CD4-positive, alpha-beta T cell treated with Interleukin-17A for 4 hours (primary cell): ENCODE measurements at places on chromosomes 16 and 17.

- DNase-seq: peak; percentile 73
These were observed 1.6 kb downstream of the MRM1 start for GRCh38 chr17:36602924-36603384.

DNA sequence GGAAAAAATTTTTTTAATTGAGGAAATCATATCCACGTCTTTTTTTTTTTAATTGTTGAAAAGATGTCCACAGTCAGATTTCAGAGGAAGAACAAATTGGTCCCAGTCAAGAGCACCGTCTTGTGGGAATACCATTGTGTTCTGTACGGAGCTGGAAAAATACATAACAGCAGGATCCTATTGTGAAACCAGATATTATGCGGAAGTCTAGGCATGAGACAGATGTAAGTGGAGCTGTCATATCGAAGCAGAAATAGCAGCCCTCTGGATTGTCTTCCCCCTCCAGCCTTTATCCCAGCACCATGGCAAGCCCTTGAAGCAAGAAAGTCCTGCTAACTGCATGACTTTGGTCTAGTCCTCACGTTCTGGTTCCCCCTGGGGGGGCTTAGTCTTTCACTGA lies 391.6 kb upstream of the ASIC2 start:
- DNase-seq: no peak

DNA sequence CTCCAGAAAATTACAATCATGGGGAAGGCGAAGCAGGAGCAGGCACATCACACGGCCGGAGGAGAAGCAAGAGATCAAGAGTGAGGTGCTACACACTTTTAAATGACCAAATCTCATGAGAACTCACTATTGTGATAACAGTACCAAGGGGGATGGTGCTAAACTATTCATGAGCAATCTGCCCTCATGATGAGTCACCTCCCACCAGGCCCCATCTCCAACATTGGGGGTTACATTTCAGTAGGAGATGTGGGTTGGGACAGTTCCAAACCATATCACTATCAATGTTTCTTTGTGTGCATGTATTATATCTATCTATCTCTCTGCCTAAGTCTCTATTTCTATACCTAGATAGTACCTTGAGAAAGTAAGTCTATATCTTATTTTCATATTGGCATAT lies 724.8 kb downstream of the CDH11 start:
- no peak for DNase-seq

GRCh38 chr17:4790705-4791088 lies 1.9 kb downstream of the GLTPD2 start:
- no peak for DNase-seq
